Ovary (tissue), 10 donors: ENCODE measurements at places on chromosomes 1 and 21.

DNA sequence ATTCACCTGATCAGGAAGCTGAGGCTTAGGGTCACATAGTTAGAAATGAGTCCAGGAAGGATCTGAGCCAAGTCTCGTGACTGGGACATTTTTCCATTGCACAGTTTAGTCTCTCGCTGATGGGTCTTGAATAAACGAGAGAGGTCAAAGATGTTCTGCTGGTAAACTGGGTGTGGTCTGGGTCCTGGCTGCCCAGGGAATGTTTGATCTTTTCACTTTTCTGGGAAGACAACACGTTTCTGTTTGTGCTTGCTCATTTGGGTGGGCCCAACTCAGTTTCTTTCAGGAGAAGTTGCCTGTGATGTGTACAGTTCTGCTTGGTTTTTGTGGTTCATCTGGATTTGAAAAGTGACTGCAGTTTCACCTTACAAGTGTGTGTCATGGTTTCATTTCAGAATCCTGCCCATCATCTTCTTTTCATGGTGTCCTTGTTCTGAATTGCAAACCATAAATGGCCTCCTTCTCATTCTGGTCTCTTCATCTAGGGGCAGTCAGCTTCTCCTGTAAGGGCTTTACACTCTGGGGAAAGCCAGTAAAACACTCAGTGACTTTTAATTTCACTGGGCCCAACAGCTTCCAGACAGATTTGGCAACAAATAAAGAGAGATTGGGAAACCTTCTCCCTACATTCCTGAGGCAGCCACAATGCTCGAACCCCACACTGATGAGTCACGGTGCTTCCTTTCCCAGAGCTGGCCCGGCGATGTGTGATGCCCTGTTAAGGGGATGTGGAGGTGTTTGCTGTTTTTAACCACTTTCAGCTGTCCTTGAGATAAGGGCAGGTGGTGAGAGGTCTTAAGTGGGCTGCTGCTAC is 7.2 kb upstream of the TACSTD2 start:
- peak; percentile 68 for DNase-seq

DNA sequence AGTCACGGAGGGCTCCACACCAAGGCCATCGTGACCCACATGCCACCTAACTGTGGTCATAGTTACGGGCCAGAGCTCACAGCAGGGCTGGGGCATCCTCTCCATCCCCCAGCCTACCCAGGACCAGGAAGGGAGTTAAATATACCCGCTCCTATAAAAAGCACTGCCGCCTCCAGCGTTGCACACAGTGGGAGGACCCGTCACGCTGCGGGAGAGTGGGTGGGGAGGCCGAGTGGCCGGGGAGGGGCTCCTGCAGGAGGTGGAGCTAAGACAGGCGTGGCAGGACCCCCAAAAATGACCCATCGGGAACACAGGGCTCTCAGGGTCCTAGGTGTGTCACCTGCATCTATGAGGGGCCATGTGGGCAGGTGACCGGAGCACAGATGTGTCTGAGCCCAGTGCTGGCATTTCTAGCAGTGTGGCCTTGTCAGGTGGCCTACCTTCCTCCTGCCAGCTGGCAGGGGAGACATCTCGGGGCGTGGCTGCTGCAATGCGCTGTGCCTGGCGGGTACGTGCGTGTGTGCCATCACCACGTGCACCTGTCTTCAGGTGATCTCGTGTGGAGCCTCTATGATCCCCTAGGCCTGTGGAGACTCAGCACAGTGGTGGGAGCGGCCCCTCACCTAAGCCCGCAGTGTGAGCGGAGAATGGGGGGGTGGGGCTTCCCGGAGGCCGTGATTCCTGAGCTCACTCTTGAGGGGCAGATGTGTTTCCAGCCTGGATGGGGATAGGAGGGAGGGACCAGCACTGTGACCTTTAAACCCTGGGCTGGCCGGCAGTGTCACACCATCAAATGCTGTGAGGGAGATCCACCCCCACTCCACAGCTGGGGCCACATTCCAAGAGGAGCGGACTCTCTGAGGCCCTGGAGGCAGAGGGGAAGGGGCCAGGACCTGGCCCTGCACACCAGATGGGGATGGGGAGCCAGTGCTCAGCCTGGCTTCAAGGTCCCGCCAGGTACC is 17.7 kb downstream of the AGRN start:
- DNase-seq, result no peak

DNA sequence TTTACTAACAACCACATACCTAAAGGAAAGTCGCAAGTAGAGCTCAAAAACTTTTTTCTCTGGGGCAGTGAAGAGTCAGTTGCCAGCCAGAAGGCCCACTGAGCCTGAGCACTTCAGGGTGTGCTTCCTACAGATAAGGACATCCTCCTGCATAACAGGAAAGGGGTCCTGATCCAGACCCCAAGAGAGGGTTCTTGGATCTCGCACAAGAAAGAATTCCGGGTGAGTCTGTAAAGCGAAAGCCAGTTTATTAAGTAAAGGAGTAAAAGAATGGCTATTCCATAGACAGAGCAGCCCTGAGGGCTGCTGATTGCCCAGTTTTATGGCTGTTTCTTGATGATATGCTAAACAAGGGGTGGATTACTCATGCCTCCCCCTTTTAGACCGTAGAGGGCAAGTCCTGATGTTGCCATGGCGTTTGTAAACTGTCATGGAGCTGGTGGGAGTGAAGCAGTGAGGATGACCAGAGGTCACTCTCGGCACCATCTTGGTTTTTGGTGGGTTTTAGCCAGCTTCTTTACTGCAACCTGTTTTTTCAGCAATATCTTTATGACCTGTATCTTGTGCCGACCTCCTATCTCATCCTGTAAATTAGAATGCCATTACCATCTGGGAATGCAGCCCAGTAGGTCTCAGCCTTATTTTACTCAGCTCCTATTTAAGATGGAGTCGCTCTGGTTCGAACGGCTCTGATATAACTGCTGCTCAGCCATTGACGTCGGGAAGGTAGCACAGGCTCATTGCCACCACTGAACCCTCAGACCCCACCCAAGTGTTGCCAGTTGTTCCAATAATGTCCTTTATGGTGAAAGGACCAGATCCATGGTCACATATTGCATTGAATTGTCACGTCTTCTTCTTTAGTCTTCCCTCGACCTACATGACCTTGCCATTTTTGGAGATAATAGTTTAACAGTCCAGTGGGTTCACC is 96.6 kb upstream of the ERRFI1 start:
- DNase-seq, result no peak

- no peak for DNase-seq
Observed at GRCh38 chr1:157700732-157701131, at the start of gene FCRL3. Gene FCRL3, minus strand, starts transcription at chr1:157700769. Its CDS starts 280 bp downstream, at chr1:157700489.
